ENCODE measurements at places on chromosomes 1 and 21.

DNA sequence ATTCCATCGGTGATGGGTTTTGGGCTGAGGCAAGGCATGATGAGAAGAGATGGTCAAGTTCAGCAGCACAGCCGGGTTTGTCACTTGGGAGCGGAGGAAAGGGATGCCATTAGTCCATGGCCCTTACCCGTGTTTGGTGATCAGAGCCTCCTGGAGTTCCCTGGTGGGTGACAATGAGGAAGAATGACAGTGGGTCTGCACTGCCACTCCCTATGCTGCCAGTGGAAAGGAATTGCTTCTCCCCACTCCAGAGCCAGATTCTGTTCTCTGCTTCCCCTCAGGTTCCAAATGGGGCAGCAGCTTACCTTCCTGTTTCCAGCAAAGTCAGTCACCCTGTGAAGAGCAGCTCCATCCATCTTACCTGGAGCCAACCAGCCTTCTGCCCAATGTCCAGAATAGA, 393.1 kb downstream of the PTPRU start:
- no peak for DNase-seq

DNA sequence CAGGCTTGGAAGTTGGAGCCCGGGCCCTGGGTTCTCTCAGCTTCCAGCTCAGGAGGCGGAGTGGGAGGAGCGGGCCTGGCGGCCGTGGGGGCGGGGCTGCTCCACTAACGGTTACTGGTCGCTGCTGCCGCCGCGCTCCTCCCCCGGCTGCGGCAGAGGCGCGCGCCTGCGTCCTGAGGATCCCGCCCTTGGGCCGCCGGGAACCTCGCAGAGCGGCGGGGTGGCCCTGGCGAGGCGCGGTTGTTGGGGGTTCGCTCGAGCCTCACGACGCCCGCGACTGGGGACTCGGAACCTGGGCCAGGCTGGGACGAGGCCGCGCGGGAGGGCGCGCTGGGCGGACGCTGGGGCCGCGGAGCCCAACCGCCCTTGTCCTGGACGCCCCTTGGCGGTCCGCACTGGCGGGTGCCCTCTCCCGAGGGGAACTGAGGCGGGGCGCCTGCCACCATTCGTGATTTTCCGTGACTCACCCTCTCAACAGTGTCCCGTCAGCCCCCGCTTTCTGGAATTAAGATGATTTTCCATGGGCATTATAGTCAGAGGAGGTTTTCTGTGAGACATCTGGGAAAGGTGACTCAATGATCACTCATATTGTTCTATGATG, 34.1 kb downstream of the OR2G3 start:
- DNase-seq = peak; percentile 74

DNA sequence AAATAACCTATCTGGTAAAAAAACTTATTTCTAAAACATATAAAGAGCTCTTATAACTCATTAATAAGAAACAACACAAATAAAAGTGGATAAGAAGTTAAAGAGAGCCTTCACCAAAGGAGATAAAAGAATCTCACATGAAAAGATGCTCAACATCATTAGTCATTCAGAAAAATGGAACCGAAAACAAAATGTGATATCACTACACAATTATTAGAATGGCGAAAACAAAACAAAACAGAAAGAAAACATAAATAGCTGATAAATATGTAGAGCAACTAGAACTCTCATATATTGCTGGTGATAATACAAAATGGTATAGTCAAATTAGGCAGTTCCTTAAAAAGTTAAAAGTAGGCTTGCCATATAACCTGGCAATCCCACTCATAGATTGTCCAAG, 1109.3 kb downstream of the PLA2G4A start:
- no peak for DNase-seq

GRCh38 chr1:27555700-27556424, 48.1 kb downstream of the AHDC1 start:
- no peak for DNase-seq

DNA sequence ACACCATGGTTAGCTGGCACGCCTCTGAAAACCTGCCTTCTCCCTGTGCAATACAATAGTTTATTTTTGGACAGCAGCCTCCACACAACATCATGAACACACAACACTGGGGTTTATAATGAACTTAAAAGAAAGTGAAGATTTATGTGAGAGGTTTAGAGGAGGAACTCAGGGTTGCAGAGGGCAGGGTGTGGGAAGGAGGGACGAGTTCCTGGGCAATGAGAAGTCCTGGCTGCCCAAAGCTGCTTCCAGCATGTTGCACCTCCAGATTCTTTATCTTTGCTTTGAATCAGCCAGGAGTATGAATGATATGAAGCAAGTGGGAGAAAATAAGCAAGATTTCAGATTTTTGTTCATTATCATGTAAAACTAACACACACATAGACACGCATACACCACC, 11.3 kb upstream of the LRRC8D start:
- no peak for DNase-seq

DNA sequence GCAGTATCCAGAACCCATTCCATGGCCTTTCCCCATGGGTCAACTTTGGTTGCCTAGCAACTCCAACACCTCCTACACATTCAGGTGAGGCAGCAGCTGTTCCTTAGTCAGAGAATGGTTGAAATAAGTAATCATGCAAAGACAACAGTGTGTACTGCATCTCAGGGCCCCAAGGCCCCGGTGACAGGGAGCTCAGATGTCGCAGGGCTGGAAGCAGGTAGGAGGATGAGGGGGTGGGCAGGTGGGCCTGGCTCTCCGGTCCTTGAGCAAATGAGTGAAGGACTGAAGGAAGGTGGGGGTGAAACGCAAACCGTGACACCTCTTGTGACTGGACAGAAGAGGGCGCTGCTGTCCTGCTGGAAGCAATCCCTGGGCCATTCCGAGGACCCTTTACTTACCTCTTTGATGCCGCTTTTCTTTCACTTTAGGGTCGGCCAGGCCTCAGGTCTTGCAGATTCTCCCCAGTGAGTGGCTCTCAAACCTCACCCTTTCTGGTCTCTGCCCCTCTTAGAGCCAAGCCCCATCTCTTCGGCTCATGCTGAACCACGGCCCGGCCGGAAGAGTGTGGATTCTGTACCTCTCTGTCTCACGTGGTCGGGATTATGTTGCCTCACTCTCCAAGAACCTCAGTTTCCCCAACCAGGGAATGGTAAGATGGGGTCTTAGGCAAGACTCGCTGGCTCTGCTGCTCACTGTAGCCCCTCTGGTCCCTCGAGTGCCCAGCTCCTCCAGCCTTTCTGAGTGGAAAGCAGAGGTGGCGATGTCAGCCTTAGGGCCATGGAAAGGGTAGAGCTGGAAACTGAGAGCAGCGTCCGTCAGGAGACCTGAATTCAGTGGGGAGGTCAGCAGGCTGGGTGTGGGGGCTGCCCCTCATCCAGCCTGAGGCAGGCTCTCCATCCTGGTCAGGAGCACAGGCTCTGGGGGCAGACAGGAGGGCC, 5.6 kb upstream of the KCNA10 start:
- DNase-seq = peak; percentile 59

DNA sequence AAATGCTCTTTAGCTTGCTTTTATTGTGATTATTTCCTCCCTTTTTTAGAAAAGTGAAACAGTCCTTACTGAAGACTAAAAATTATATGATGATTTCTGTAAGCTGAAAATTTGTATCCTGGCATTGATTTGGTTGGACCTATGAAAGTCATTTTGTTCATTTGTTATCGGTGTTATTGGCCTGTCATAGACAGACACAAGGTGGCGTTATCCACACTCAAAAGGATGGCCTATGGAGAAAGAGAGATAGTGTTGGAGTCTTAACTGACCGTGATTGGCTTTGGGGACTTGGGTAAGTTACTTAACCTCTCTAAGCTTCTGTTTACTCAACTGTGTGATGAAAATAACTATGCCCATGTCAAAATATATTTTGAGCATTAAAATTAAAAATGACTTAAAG, 203.6 kb upstream of the CHODL start:
- peak; percentile 29 for DNase-seq

GRCh38 chr1:22500058-22500457, 48.4 kb downstream of the ZBTB40 start:
- peak; percentile 37 for DNase-seq

DNA sequence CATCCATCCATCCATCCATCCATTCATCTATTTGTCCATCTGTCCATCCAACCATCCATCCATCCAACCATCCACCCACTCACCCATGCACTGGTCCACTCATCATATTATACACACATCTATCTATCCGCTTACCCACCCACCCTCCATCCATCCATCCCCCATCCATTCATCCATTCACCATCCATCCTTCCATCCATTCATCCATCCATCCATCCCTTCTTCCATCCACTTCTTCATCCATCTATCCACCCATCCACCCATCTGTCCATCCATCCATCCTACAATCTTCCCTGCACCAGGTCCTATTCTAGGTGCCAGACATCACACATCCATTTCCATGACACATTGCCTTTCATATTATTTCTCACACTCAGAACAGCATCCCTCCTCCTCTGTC, 87.1 kb upstream of the ROR1 start:
- DNase-seq = no peak

DNA sequence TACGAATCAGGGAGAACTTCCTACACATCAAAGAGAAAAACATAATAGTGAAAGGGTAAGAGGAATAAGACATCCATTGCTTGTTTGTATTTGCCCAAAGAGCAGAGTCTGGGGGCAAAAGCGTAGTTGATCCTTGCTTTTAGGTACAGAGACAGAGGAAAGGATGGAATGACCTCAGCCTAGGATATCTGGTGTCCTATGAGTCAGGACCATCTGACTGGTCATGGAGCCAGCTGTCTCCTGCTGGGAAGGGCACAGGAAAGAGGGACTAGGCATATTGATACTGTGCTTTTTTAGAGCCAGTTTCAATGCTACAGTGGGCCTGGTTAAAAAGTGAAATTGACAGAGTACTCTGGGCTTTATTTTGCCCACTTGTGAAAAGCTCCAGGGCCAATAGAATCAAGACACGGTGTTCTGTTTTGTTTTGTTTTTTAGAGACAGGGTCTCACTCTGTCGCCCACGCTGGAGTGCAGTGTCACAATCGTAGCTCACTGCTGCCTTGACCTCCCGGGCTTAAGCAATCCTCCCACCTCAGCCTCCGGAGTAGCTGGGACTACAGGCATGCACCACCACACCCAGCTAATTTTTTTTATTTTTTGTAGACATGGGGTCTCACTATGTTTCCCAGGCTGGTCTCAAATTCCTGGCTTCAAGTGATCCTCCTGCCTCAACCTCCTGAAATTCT, 3.2 kb downstream of the PLEKHO1 start:
- DNase-seq = no peak

DNA sequence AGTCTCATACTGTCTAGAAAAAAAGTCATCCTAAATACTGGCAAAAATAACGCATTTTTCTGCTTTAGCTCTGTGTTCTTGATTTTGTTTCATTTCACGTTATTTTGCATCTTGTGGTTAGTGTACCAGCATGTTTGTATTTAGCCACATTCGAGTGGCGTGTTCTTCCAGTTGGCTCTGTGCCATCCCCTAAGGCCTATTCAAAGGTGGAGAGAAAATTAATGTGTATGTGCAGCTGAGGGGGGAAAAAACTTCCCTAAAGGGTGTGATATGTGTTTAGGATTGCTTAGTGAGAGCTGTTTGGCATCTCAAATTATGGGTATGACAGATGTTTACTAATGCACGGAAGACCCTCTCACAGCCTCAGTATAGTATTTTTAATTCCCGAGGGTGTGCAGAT, 12.1 kb downstream of the DNAJC16 start:
- DNase-seq = peak; percentile 57

DNA sequence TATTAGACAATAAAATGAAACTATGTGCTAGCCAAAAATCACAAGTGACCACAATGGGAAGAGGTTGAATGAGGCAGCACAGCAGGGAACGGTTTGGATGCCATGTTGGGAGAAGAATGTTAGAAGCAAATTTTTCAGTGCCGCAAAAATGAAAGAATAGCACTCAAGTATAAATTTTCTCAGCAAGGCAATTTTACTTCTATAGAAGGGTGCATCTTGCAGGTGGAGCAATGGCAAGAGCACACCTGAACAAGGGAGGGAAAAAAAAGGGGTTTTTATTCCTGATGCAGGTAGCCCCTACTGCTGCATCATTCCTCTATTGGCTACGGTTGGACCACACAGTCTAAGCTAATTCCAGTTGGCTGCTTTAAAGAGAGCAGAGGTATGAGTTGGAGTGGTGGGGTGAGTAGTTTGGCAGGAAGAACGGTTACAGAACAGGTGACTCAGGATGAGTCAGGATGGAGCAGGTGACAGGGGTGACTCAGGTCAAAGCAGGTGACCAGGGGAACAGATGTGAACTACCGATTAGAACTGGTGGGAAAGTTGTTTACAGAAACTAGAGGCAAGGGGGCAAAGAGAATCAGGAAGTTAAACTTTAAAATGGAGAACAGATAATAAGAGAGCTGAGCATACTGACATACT, 301.1 kb upstream of the NRIP1 start:
- no peak for DNase-seq

DNA sequence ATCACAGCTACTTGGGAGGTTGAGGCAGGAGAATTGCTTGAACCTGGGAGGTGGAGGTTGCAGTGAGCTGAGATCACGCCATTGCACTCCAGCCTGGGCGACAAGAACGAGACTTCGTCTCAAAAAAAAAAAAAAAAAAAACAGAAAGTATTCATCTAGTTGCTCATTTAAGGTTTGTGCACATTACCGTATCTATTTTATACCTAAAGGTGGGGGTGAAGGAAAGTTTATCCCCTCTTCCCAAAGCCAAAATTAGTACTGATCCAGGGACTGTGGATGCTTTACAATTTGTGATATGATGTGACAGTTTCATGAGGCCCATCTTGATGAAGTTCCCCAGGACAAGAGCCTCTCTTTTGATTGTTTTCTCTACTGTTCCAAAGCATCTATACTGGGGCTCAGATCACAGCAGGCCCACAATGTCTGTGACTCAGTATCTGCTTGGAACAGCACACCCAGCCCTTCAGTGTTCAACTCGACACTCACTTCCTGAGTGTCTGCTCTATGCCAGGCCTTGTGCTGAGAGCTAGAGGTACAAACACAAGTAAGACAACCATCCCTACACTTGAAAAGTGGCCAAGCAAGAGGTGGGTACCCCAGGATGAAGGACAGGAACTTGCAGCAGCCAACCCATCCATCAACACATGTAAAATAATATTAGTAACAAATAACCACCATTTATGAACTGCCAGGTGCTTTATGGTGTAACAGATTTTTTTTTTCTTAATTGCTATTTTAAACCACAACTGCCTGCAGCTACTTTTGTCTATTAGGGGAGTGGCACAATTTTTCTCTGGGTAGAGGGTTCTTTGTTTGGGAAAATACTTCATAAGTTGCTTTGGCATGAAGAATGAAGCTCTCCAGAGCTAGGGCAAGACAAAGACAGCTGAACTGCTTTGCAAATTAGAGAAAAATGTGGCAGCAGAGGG, 29.0 kb upstream of the KHDRBS1 start:
- peak; percentile 36 for DNase-seq

- DNase-seq = no peak
Measured at GRCh38 chr1:224779536-224779935, 149.9 kb upstream of the DNAH14 start.
